ENCODE measurements at places on chromosomes 6 and 20.

DNA sequence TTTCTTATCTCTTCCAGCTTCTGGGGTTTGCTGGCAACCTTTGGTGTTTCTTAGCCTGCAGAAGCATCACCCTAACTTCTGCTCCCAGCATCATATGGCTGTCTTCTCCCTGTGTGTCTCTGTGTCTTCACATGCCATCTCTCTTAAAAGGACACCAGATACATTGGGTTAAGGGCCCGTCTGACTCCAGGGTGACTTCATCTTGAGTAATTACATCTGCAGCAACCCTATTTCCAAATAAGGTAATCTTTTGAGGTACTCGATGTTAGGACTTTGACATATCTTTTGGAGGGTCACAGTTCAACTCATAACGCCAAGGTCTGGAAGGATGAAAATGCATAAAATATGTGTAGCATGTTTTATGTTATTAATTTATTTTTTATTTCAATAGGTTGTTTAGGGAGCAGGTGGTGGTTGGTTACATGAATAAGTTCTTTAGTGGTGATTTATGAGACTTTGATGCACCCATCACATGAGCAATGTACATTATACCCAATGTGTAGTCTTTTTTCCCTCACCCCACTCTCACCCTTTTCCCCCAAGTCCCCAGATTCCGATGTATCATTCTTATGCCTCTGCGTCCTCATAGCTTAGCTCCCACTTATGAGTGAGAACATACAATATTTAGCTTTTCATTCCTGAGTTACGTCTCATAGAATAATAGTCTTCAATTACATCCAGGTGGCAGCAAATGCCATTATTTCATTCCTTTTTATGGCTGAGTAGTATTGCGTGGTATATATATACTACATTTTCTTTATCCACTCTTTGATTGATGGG is 131.1 kb downstream of the TBXT start:
- DNase-seq = no peak

DNA sequence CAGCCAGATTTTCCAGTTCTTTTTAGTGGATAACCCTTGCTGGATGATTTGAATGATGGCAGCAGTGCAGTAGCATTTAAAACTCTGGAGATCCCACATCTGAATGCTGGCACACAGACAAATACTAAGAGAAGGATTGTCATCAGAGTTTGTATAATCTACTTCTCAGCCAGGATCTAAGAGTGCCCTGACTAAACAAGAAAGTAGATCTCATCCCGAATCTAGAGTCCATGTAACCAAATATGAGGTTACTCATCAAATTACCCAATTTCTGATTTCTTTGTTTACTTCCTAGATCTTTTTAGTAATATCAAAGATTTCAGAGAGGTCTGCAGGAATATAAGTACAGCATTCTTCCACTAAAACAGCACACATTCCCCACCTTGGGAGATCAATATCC is 7.8 kb downstream of the TMC2 start:
- DNase-seq = no peak

DNA sequence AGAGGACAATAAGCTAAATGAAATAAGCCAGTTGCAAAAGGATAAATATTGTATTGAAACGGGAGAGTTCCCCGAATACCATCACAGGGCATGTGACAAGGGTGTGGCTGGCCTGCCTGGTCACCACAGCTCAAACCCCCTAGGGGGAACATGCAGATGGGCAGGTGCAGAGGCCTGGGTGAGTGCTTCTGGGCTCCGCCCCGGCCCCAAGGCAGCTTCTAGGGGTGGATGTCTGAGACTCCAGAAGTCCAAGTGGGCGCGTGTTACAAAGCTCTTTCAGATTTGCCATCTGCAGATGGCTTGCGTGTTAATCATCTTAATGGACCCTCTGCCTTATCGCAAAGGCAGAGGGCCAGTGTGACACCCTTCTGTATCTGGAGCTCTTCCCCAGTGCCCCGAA is 559.2 kb upstream of the IMPG1 start:
- DNase-seq = no peak

GRCh38 chr20:40488401-40488800 is 200.6 kb downstream of the MAFB start:
- DNase-seq = no peak

GRCh38 chr6:83193747-83194566 is 800 bp downstream of the RWDD2A start:
- peak; percentile 1 for DNase-seq

GRCh38 chr20:40304119-40304613 is 384.9 kb downstream of the MAFB start:
- no peak for DNase-seq

DNA sequence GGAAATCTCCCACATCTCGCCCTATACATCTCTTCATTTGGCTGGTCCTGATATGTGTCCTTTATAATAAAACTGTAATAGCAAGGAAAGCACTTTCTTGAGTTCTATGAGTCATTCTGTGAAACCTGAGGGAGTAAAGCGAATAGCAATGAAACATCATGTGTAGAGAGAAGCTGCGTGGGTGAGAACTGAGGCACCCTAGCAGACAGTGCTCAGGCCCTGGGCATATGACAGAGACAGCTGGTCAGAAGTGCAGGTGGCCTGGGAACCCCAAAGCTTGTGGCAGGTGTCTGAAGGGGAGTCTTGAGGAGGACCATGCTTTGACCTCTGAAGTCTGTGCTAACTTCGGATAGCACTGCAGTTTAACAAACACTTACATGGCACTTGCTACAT is 1.3 kb upstream of the BLOC1S5 start:
- DNase-seq = no peak

GRCh38 chr6:11771473-11772048 is 7.0 kb downstream of the ADTRP start:
- no peak for DNase-seq

- no peak for DNase-seq
These were observed 58.2 kb upstream of the TRAF3IP2 start for GRCh38 chr6:111663692-111664564.

DNA sequence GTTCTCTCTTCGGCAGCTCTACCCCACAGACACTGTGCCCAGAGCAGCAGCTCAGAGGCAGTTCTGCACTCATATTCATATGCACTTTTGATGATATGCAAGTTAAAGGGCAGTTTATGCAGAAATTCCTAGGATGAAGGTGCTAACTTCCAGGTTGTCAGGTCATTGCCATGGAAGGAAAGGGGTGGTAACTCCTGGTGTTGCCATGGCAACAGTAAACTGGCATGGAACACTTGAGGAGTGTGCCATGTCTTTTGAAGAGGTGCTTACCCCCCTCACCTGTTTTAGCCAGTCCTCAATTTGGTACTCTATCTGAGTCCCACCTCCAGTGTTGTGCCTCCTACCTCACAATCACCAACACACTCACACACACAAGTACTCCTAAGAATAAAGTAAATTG is 539.4 kb upstream of the BTBD3 start:
- no peak for DNase-seq
